ENCODE measurements at places on chromosomes 1 and 21.

DNA sequence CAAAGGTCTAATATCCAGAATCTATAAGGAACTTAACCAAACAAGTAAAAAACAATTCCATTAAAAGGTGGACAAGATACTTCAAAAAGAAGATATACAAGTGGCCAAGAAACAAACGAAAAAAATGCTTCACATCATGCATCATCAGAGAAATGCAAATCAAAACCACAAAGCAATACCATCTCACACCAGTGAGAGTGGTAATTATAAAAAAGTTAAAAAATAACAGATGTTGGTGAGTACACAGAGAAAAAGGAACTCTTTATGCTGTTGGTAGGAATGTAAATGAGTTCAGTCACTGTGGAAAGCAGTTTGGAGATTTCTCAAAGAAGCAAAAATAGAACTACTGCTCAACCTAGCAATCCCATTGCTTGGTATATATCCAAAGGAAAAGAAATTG, 218.6 kb downstream of the SLC44A5 start:
- no peak overlapping the region for H3K4me3 ChIP-seq
- no peaks in the 10 kb centered on the region for H3K27me3 ChIP-seq
- H3K27ac ChIP-seq, result no peak overlapping the region
- H3K36me3 ChIP-seq, result no peaks in the 10 kb centered on the region
- DNase-seq, result no peak

DNA sequence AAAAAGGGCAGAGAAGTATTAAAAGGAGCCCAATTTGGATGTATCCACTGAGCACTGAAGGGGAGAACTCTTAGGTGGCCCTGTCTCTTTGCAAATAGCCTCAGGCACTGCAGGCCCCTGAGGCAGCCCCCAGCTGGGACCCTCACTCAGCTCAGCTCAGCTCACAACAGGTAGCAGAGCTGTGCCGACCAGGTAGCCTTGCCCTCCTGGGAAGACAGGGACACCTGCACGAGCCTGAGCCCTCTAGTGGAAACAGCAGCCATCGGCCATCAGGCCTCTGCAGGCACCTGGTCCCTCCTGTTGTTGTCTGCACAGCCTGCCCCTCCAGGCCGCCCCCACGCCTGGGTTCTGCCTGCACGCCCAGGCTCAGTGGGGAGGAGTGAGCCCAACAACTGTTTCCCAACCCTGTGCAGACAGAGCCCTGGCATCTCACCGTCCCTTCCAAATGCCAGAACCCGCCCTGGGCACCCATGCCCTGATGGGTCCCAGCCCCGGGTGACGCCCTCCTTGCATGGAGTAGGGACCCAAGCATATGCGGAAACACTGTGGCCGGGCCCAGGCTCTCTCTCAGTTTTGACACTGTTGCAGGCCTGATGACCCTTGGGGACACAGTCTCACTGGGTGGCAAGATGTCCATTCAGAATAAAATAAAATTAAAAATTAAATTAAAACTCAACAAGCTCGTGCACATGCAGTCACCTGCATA, 60.0 kb upstream of the AJAP1 start:
- H3K27me3 ChIP-seq, result peaks cover 11% of the 10 kb centered on the region
- H3K4me3 ChIP-seq, result no peak overlapping the region
- H3K4me1 ChIP-seq, result no peaks in the 10 kb centered on the region
- H3K27ac ChIP-seq, result no peak overlapping the region
- no peak for DNase-seq

GRCh38 chr1:112272101-112272772, 123.8 kb upstream of the CTTNBP2NL start:
- DNase-seq, result no peak
- H3K27me3 ChIP-seq, result peaks cover 41% of the 10 kb centered on the region
- no peaks in the 10 kb centered on the region for H3K36me3 ChIP-seq

- no peak for DNase-seq
- H3K4me1 ChIP-seq, result no peaks in the 10 kb centered on the region
- no peak overlapping the region for H3K4me3 ChIP-seq
- H3K27ac ChIP-seq, result no peak overlapping the region
- peaks cover 68% of the 10 kb centered on the region for H3K36me3 ChIP-seq
- H3K27me3 ChIP-seq, result no peaks in the 10 kb centered on the region
Measured at GRCh38 chr1:47280142-47280541, 33.8 kb downstream of the STIL start.

Data from activated T-cell treated with anti-CD3 and anti-CD28 coated beads, Interleukin-2, amount 50 U/mL, for 24 hours (primary cell).